ENCODE measurements at places on chromosomes 12 and 14. TPM values are rescaled to one million over a fixed set of nuclear protein-coding genes. Genes with fewer than 3 reads are reported as not detected.

Gene KRT74
- polyA plus RNA-seq = not detected

Gene SLC4A8
- polyA plus RNA-seq = 6.3 TPM

Gene SYCP3
- 1.7 TPM for polyA plus RNA-seq

Gene GUCY2C
- 126 TPM for polyA plus RNA-seq

Gene SMOC1
- polyA plus RNA-seq = 0.85 TPM

Gene NELL2
- 99.9 TPM for polyA plus RNA-seq

Gene NKX2-1
- not detected for polyA plus RNA-seq

Gene DERA
- 68.0 TPM for polyA plus RNA-seq

Gene ANKRD33
- polyA plus RNA-seq = 0.06 TPM

Gene FOXG1
- not detected for polyA plus RNA-seq

Gene KCTD10
- 26.3 TPM for polyA plus RNA-seq

Gene CLEC1B
- polyA plus RNA-seq = 0.19 TPM

Gene KLHL33
- polyA plus RNA-seq = 0.64 TPM

Gene WSCD2
- 1.5 TPM for polyA plus RNA-seq

Gene ADCY6
- polyA plus RNA-seq = 54.2 TPM

Gene PPP1R1A
- polyA plus RNA-seq = 17.2 TPM

Gene MGAT4C
- polyA plus RNA-seq = 0.43 TPM

Gene RND1
- polyA plus RNA-seq = 1.3 TPM

Gene WDR20
- 27.1 TPM for polyA plus RNA-seq

Gene IFNG-AS1
- polyA plus RNA-seq = 0.13 TPM

Gene CYP27B1
- polyA plus RNA-seq = 1.8 TPM

Gene HHIPL1
- polyA plus RNA-seq = 0.94 TPM

Gene FBXO34
- polyA plus RNA-seq = 25.5 TPM

Gene MGP
- polyA plus RNA-seq = 152 TPM

Gene GPR84
- 0.16 TPM for polyA plus RNA-seq

Gene TAS2R30
- 0.07 TPM for polyA plus RNA-seq

Gene TXNDC16
- 12.7 TPM for polyA plus RNA-seq

Gene SINHCAF
- 72.5 TPM for polyA plus RNA-seq

Gene STXBP6
- 27.8 TPM for polyA plus RNA-seq

Gene ACVR1B
- 60.3 TPM for polyA plus RNA-seq

Gene FAM181A
- not detected for polyA plus RNA-seq

Gene HOXC6
- 13.6 TPM for polyA plus RNA-seq

Gene PCED1B
- polyA plus RNA-seq = 4.3 TPM

Gene KLHDC1
- polyA plus RNA-seq = 4.9 TPM

Gene RASSF9
- 2.4 TPM for polyA plus RNA-seq

Gene AKAP6
- polyA plus RNA-seq = 8.5 TPM

Gene MORN3
- polyA plus RNA-seq = 3.5 TPM

Gene ACOT6
- 0.04 TPM for polyA plus RNA-seq

Gene PTCSC3
- not detected for polyA plus RNA-seq

Gene BEGAIN
- 3.0 TPM for polyA plus RNA-seq

Gene FOXA1
- polyA plus RNA-seq = 36.0 TPM

Gene CPNE6
- polyA plus RNA-seq = 0.31 TPM

Gene FIGNL2
- 0.76 TPM for polyA plus RNA-seq

Gene ANO2
- 2.7 TPM for polyA plus RNA-seq

Gene NAV3
- 4.8 TPM for polyA plus RNA-seq

Gene DYRK4
- 59.6 TPM for polyA plus RNA-seq

Gene SOAT2
- polyA plus RNA-seq = 126 TPM
